ENCODE measurements at places on chromosomes 3 and 15.
A peak's percentile ranks its signal among the peaks of the same experiment; 100 is the strongest.

DNA sequence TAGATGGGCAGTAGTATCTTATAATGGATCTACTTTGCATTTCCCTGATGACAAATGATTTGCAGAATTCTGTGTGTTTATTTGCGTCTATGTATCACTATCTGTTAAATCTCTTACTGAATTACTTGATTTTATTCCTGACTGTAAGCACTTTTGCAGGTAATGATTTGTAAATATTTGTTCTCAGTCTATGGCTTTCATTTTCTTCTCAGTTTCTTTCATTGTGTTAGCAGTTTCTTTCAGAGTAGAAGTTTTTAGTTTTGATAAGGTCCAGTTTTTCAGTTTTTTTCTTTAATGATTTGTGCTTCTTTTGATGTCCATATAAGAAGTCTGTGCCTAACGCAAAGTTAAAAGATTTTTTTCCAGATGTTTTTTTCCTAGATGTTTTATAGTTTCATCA is 12.9 kb downstream of the SLC25A36 start:
- DNase-seq = no peak

- DNase-seq = no peak
These were observed 265.1 kb downstream of the FOXP1 start for GRCh38 chr3:71318458-71318827.

DNA sequence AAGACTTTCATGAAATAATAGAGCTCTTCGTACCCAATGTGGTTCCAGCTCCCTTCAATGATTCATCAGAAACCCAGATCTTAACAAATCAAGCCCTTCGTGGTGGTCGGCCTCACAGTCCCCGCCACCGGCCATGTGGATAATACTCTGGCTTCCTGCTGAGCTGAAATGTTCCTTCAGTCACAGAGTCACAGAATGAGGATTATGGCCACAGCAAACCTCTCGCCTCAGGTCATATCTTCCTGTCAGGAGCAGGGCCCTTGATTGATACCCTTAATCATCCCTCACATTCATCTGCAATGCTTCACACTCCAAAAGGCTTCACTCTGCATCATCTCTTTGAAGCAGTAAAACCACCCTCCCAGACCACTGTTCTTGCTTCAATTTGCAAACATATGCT is 452.6 kb downstream of the OCA2 start:
- DNase-seq = no peak

- no peak for DNase-seq
These were observed 328.1 kb downstream of the LRTM1 start for GRCh38 chr3:54599716-54600115.

GRCh38 chr3:25427942-25428788 is at the start of gene RARB:
TSS of gene RARB (plus strand) at chr3:25428263. CDS start at chr3:25428732, 469 bp downstream.
- no peak for DNase-seq

DNA sequence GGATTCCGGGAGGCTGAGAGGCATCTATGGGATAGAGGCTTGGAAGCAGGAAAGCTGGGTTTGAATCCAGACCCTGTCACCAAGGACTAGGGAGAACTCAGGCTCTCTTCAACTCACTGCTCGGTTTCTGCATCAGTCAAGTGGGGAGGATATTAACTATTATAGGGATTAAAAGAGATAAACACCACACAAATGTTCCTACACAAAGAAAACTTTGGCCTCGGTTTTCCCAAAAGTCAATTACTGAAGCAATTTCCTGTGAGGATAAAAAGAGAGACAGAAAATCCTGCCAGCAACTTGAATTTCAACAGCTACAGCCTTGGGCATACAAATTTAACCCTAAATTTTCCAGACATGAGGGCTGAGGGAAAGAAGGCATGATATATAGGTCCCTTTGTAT is 36.0 kb downstream of the ITGB5 start:
- no peak for DNase-seq

GRCh38 chr3:190180268-190180667 is 59.6 kb upstream of the P3H2 start:
- DNase-seq = no peak

DNA sequence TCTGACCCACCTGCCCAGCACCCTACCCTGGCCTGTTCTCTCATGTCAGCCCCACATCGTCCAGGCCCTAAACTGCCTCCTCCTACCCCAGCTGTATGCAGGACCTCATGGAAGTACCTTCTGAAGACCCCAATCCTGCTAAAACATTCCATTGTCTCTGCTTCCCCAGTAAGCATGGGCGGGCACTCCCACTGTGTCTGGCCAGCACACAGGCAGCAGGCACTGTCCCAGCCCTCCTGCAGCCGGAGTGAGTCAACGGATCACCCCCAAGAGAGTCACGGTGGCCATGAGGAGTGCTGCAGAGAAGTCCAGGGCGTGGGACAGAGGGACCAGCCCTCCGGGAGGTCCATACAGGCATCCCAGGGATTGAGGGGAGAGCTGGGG is 36.4 kb upstream of the SLCO2A1 start:
- DNase-seq = no peak

- DNase-seq = no peak
These were observed 267.4 kb upstream of the THBS1 start for GRCh38 chr15:39313467-39313866.

DNA sequence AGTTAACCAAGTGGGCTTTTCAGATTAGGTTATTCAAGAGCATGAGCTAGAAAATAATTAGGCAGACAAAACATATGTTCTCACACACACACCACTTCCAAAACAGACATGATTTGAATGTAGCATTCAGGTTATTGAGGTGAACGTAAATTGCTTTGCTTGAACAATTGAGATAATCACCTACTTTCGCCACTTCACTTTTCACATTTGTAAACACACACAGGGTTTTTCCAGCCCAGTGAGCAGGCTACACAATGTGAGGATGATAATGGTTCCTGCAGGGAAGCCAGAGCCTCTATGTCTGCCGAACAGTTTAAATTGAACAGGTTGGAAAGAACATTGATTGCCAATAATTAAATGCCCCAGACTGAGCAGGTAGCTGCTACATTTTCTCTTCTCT is 560.8 kb downstream of the OCA2 start:
- no peak for DNase-seq

- DNase-seq = peak; percentile 13
These were observed 85.2 kb downstream of the KBTBD8 start for GRCh38 chr3:67083277-67083676.

DNA sequence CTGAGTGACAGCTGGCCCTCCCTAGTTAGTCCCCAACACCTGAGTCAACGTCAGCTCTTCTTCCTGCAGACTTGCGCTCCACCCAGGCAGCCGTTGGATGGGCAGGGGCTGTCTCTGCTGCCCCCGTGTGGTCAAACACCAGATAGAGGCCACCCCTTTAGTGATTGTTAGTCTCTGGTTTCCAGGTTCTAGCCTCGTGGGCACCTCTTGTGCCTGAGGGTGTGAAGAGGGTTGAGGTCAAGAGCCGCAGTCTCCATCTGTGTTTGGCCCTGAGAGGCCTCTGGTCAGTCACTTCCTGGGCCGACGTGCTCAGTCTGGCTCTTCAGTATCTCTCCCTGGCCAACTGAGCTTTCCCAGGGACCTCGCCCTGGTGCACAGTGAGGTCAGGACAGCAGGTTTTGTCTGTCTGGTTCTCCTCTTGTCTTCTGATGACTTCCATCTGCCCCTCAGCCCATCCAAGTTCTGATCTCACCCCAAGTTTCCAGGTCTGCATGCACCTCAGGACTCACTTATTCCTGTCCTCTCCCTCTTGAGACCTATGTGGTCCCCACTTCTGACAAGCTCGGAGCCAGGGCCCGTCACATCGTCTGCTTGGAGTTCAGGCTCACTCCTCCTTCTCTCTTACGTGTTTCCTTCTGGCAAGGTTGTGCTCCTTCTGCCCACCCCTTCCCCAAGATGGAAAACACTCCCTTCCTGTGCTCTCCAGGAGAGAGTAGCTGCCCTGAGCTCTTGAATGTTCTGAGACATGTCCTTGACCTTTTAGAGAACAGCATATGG is 20.9 kb downstream of the CD276 start:
- DNase-seq = peak; percentile 63

DNA sequence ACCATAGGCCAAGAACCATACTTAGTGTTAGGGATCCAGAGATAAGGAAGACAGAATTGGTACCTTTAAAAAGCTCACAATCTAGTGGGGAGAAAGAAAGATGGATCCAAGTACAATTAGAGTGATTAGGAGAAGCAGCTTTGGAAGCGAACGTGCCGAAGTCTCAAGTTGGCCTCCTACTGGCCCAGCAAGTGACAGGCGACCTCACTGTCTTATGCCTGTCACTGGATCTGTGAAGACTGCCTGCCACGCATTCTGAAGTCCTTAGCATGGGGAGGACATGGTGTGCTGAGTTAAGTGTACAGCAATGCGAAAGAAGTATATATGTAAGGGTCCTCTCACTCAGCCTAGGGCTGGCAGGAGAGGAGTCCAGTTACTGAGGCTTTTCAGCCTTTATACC is 141.0 kb downstream of the GABRB3 start:
- DNase-seq = no peak

DNA sequence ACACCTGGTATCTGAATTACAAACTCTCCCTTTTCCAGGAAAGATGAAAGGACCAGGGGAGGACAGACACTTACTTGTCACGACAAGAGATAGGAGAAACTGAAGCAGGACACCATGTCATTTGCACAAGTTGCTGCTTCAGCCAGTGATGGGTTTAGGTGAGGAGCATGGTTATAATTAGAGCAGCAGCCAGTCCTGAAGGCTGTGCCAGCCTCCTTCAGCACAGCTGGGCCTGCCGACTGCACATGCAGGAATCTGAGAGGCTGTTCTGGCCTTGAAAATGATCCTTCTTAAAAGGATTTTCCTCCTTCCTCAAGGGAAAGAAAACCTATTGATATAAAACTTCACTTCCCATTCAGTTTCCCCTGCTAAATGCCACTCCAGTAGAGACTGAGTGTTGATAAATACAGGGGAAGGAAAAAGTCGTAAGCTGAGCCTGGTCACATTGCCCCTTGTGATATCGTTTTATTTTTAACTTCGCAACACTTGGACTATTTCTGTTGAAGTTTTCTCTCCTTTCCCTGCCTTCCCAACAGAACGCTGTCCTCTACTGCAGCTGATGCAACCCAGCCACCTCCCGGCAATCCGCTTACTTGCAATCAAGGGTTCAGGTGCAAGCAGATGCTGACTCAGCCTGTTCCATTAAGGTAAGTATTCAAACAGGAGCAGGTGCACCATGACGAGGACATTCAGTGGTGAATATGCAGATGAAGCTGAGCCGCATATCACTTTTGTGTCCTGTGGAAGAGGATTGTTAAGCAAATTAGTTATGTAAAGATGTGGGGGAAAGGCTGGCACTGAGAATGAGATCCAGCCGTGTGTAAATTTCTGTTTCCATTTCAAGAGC is at the start of gene FBXO40:
Gene FBXO40 (plus strand): TSS at position 524 of the 847 bp plus-strand sequence. CDS start 27,197 bp downstream, outside the sequence.
- DNase-seq = no peak

GRCh38 chr15:30992249-30992864 is 929 bp upstream of the MTMR10 start:
- DNase-seq = no peak

GRCh38 chr3:11622586-11623550 is 20.8 kb downstream of the VGLL4 start:
- DNase-seq = no peak
